ENCODE measurements at places on chromosomes 1 and 21.

- DNase-seq: no peak
Measured at GRCh38 chr1:228391411-228392020, 15.1 kb downstream of the TRIM11 start.

DNA sequence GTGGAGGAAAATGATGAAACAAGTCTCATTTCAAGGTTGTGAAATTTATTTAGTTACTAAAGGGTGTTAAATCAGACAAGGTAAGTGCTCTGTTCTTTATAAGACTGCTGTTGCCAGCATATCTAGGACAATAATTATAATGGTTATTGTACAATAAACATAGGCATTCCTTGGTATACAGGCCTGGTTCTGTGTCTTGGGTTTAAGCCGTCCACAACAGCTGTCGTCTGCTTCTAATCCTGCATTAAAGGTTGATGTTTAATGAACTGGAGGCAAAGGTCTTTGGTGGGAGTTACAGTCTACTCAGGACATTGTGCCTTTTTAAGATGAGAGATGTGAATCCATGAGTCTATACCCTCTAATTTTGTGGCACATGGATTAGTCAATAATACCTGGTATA is 23.4 kb upstream of the FMO4 start:
- no peak for DNase-seq

DNA sequence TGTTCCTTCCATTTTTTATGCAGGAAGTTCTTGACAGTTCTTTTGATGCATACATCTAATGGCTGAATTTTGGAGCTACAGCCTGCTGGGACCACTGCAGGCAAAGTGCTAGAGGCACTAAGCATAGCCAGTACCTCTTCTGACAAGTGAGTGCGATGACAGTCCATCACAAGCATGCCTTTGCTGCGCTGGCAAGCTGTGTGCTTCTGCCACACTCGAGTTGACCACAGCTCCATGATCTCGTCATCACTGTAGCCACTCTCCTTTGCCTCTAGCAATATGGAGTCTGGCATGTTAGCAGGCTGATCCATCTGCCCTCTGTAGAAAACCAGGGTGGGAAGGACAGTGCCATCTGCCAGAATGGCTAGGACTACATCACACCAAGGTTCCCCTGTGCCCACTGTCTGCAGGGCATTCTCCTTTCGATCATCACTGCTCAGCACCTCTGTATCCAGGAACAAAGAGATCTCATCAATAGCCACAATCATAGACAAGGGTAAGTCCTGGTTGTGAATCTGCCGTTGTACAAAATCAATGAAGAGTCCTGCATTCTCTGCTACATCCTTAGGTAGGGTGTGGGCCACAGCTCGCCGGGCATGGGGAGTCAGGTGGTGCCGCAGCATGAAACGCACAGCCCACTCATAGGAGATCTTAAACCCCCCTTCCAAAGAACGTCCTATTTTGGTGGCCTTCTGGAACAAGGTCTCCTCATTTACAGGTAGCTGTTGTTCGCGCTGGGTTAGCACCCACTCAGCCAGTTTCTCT is 6.0 kb downstream of the PSMB4 start:
- no peak for DNase-seq

DNA sequence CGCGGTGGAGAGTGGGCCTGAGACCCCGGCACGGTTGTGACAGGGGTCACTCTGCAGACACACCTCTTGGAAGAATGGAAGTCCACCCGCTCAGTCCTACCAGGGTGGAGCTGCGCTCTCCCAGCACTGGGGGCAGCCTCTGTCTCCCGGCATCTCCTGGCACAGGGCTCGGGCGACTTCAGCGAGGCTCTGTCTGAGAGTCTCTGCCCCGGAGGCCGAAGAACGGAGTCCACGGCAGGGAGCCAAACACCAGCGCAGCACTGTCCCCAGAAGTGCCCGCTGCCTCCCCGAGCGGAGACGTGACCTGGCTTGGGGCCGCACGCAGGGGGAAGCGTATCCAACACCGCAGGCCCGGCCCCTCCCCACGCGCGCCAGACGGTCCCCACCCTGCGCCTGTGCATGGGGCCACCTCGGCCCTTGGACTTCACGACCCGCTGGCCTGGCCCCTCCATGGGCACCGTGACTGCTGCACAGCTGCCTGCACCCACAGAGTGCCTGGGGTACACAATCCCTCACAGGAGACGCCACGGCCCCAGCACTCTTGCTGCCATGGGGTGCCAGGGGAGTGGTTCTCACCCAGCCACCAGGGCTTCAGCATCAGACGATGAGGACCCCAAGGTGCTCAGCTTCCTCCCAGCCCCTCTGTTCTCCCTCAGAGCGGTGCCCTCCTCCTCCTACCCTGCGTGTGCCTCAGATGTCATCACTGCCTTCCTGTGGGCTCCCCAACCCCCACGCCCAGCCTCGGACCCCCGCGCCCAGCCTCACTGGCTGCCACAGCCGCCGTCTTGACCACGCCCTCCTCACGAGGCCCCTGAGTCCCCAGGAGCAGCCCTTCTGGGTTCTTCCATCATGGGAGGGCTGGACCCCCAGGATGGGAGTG is 14.9 kb upstream of the RNF223 start:
- DNase-seq: peak; percentile 46

GRCh38 chr1:85479491-85479890 is 14.5 kb upstream of the DDAH1 start:
- no peak for DNase-seq

GRCh38 chr1:38153066-38153777 is 106.6 kb upstream of the POU3F1 start:
- DNase-seq: no peak

DNA sequence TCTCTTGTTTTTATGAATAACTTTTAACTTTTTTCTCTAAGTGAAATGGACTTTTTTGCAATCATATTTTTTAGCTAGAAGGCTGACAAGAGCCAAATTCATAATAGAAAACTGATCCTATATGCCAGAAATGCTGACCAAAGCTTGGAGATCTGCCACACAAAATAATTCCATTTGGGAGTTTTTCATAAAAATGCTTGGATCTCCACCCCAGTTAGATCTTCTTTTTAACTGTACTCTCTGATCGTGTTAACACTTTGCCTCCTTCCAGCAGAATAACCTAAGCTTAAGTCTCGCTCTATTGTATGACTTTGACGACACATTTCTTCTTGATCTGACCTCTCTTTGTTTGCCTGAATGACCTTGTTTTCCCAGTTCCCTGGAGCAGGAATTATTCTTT is 16.8 kb downstream of the FLG2 start:
- no peak for DNase-seq

GRCh38 chr1:47385020-47385419 is 31.1 kb upstream of the FOXE3 start:
- no peak for DNase-seq

DNA sequence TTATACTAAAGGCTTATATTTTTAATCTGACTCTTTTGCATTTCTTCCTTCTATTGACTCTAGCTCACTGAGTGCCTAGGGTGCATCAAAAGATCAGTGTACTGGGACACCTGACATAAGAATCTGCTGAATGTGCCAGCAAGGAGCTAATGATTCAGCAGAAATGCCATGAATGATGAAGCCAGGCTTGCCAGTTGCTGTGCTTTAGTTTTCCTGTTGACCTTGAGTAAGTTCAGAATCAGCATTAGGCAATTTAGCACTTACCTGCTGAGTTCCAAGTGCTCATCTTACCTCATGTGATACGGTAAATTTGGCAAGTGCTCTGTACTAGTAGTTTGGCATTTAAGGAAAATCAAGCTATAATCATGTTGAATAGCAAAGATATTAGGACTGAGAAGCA is 523.2 kb upstream of the B3GALT2 start:
- no peak for DNase-seq

DNA sequence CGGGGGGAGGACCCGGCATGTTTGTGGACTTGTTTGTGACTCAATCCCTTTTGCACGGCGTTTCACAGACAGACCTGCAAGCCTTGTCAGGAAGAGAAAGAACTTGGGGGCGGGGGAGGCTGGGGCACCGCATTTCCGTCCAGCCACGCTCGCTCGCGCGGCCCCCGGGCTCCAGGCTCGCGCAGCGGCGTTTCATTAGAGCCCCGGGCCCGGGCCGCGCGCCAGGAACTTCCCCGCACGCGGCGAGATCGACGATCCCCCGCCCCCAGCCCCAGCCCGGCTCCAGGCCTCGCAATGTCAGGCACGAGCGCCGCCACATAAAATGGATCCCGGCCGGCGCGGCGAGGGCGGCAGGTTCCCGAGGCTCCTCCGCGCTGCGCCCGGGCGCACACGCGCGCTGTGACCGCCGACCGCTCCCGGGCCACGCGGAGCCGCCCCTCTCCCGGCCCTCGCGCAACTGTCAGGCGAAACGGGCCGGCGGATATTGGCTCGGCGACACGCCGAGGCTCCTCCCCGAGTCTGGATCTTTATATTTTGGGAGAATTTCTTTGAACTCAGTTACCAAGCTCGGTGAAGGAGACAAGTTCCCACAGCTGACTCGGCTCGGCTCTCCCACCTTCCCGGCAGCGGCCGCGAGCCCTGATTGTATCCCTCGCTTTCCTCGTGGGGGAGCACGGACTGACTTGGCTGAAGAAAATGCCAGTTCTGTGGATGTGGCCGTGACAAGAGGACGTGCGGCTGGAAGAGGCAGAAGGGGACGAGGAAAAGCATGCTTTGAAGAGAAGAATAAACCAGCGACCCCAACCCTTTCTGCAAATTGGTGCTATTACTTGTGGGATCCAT is at the start of gene KIF26B:
Gene KIF26B (plus strand): TSS at position 557 of the 843 bp plus-strand sequence. CDS start 440 bp downstream, outside the sequence.
- DNase-seq: peak; percentile 93

DNA sequence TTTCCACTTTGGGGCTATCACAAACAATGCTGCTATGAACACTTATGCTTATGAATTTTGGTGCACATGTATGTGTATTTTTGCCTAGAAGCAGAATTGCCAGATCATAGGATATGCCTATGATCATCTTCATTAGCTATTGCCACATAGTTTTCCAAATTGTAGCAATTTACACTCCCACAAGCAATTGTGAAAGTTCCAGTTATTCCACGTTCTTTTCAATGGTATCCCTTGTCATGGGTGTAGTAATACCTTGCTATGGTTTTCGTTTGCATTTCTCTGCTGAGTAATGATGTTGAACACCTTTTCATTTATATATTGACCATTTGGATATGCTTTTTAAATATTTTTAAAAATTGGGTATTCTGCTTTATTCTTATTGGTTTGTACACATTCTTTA is 82.6 kb downstream of the MTR start:
- no peak for DNase-seq

GRCh38 chr1:27773826-27774445 is 917 bp downstream of the STX12 start:
- no peak for DNase-seq

GRCh38 chr1:238485057-238485911 is 594.6 kb upstream of the ZP4 start:
- peak; percentile 83 for DNase-seq

GRCh38 chr1:111953797-111954196 is 35.7 kb downstream of the KCND3 start:
- DNase-seq: no peak

DNA sequence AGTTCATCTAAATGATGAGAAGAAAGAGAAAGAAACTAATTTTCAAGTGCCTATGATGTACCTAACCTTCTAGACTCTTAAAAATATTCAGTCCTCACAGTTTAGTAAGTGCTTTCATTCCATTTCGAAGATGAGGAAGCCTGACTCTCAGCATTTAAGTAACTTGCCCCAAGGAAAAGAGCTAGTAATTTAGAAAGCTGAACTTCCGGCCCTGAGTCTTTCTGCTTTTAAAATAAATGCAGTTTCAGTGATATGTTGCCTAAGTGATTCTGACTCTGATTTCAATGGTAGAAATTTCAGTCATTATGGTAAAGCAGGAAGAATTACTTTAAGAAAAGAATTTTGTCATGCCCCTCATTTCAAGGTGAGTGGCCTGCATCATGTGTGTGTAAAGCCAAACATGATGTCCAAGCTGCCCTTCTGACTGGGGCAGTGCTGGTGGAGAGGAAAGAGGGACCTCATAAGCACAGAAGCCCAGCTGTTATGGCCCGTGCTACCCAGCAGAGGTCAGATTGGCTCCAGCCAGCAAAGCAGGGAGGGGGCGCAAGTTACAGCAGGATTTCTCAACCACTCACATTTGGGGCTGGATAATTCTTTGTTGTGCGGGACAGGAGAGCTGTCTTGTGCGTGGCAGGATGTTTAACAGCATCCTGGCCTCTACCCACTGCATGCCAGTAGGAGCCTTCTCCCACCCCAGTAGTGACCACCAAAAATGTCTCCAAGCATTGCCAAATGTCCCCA is 10.7 kb downstream of the ATP1A4 start:
- DNase-seq: peak; percentile 83

- no peak for DNase-seq
Measured at GRCh38 chr1:184854036-184854435, 99.4 kb upstream of the EDEM3 start.

DNA sequence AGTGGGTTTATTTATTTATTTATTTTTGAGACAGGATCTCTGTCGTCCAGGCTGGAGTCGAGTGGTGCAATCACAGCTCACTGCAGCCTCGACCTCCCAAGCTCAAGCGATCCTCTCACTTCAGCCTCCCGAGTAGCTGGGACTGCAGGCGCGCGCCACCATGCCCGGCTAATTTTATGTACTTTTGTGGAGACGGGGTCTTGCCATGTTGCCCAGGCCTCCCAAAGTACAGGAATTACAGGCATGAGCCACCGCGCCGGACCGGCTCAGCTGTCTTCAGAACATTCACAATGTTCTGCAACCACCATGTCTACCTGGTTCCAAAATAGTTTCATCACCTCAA is 406 bp upstream of the DNAJC8 start:
- no peak for DNase-seq

GRCh38 chr1:111099289-111099688 is 40.6 kb downstream of the DRAM2 start:
- DNase-seq: no peak

Data from islet precursor cell (in vitro differentiated cells).